COLO829 (cell line): ENCODE measurements at places on chromosomes 11 and 22.

GRCh38 chr11:14583252-14584034, 60.2 kb upstream of the PDE3B start:
- no peak for DNase-seq

- DNase-seq: no peak
Measured at GRCh38 chr11:14480716-14481115, 18.9 kb downstream of the COPB1 start.

- DNase-seq: peak; percentile 78
Measured at GRCh38 chr11:130846606-130847005, 69.7 kb downstream of the SNX19 start.

- no peak for DNase-seq
Measured at GRCh38 chr11:122097419-122098001, 18.5 kb downstream of the BLID start.

DNA sequence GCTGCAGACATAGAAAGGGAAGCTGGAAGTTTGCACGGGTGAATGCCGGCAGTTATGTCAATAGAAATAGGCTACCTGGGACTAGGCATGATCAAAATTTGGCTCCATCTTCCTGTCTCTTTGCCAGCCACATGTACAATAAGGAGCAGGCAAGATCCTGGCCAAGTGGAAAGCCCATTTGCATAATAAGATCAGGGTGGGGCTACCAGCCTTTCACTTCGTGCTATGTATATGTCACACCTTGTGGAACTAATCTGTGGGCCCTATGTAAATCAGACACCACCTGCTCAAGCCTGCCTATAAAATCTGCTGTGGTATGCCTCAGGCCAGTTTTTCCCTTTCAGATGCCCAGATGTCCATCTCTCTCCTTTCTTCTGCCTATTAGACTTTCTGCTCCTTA, 79.3 kb upstream of the DRD2 start:
- no peak for DNase-seq

GRCh38 chr22:45615364-45615763, 56.3 kb upstream of the ATXN10 start:
- no peak for DNase-seq

GRCh38 chr22:49432211-49432896, 395.3 kb downstream of the BRD1 start:
- DNase-seq: no peak

GRCh38 chr11:64652586-64653387, 61.8 kb downstream of the SLC22A12 start:
- DNase-seq: peak; percentile 83

DNA sequence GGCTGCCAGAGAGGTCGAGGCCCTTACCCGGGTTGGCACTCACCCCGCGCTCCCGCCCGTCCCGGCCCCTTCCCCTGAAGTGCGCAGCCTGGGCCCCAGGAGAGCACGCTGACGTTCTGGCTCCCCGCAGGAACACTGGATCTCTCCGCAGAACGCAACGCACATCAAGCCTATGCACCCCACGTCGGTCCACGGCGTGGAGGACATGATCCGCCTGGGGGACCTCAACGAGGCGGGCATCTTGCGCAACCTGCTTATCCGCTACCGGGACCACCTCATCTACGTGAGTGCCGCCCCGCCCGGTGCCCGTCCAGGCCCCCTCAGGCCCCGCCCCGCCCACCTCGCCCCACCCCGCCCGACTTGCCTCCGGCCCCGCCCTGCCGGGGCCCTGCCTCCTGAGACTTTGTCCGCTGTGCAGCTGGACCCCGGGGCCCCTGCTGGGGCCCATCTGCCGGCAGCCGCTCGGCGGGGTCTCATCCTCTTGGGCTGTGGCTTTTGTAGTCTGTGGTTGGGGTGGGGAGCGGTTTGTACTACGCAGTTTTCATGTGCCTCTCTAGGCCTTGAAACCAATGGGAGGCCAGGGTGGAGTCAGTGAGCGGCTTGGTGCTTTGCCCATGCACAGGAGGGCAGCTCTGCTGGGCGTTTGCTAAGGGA, 19.7 kb downstream of the MYO7A start:
- DNase-seq: no peak

DNA sequence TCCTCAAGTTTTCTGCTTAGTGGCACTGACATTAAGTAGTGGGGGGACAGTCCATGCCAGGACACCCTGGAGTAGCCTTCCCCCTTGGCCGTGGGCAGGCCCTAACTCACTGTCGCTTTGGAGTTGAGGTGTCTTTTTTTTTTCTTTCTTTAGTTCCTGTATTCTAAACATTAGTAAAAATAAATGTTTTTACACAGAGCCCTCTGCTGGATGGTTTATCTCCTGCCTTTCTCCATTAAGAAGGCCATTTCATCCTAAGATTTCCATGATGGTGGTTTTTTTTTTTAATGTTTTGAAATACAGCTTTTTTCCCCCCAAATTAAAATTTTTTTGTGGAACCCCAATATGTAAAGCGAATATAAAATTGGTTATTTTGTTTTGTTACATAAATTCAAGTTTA, 1.8 kb upstream of the TIGD3 start:
- no peak for DNase-seq

DNA sequence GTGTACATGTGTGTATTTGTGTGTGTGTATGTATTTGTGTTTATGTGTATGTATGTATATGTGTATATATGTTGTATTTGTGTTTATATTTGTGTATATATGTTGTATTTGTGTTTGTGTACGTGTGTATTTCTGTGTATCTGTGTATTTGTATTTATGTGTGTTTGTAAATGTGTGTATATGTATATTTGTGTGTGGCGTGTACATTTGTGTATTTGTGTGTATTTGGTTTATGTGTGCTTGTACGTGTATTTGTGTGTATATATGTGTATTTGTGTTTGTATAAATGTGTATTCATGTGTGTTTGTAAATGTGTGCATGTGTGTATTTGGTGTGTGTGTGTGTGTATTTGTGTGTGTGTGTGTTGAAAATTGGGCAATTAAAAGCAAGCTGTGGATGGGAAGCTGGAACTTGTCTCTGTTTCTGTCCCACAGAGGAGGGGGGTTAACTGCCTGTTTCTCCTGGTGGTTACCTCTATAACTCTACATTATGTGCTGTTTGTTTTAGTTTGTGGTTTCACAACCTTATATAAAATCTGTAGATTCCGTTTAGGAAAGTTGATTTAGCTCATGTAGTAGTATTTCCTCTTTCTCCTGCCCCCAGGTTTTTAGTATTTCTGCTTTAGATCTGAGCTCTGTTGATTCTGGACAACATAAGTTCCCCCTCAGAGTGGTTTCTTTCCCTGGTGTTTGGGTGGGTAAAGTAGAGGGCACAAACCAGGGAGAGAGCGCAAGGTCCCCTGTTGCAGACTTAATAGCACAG, 28.9 kb downstream of the AP2A2 start:
- no peak for DNase-seq

DNA sequence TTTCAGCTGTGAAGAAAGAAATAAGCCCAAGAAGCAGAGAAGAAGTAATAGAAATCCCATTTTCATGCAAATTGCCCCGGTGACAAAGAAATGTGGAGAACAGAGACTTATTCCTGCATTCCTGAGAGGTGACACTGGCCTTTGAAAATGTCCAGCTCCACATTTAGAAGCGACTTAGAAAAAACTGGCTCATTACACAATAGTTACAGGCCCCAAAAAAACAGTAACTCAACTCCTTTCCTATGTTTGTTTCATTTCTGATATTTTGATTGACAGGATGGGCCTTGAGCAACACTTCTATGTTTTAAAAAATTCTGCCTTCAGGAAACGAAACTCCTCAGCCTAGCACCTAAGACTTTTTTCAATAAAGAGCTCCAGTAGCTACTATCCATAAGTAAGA, 726.9 kb upstream of the TENM4 start:
- DNase-seq: no peak

DNA sequence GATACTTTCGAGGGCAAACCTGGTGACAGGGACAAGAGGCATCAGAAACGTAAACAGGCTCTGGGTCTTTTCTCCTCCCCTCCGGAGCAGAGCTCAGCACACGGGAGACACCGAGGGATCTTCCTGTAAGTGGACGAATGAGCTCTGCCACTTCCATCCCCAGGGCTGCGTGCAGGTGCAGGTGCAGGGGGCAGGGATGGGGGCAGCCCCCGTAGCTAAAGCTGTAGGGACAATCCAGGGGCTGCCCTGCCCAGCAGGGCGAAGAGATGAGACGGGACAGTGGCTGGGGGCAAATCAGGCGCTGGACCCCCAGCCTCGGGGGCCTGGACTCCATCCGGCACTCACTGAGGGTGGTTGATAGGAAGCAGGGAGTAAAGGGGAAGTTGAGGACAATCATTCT, 505.4 kb downstream of the BRD1 start:
- DNase-seq: no peak

GRCh38 chr11:93128574-93128973, 69.2 kb downstream of the SLC36A4 start:
- DNase-seq: no peak

DNA sequence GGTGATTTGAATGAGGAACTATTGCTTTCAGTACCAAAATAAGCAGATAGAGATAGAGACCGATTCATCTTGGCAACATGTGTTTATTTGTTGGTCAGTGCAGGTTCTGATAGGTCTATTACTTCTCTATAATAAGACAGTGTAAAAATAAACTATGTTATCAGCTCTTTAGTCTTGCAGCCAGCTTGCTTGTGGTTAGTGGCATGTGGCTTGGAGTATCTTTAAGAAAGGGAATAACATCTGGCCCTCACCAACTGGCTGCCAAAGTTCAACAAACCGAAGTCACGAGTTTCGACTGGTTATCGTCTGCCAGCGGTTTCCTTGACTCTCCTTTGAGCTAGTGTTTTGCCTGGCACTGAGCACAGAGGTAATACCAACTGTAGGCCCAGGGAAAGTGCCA, 71.8 kb downstream of the CTTN start:
- no peak for DNase-seq
